ENCODE measurements at places on chromosomes 12 and 14.

DNA sequence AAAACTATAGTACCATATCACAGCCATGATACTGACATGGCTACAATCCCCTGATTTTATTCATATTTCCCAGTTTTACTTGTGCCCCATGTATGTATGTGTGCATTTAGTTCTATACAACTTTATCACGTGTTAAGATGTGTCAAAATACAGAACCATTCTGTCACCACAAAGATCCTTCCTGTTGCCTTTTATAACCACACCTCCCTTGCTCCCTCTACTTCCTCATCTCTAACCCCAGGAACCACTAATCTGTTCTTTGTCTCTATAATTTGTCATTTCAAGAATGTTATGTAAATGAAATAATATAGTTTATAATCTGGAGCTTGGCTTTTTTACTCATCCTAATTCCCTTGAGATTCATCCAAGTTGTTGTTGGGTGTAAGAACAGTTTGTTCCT is 358.4 kb downstream of the DPF3 start:
- no peak for DNase-seq

GRCh38 chr12:132218915-132219314 is 74.7 kb downstream of the NOC4L start:
- DNase-seq: peak; percentile 29

- DNase-seq: no peak
These were observed 68.7 kb downstream of the NIN start for GRCh38 chr14:50762001-50762930.

DNA sequence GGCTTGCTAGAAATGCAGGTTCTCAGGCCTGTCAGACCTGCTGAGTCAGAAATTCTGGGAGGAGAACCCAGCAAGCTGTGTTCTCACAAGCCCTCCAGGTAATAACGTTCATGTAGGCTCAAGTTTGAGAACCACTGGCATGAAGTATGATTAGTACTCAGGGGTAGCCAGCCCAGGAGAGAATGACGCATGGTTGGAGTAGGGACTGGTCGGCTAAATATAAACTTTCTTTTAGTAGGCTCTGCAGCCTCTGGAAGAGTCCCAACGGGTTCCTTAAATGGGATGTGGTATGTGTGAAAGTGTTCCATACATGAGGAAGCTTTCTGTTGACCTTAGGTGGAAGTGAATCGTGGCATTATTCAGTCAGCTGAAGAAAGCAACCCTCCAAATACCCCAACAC is 209.3 kb downstream of the SLC41A2 start:
- DNase-seq: no peak

DNA sequence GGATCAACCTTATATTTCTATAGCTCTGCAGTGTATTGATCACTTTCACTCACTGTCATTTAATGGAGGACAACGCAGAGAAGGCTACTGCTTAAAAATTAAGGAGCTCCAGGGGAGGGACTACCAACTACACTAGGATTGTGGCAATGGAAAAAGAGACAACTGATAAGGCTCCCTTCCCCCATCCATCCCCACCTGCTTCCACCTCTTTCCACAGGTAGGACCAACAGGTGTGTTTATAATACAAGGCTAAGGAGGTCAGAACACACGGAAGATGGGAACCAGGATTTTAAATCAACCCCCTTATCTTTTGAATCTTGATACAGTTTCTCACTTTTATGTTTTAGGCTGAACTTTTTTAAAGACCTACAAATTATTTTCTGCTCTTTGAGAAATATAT is 90.8 kb downstream of the STAB2 start:
- DNase-seq: no peak

GRCh38 chr12:62684570-62685295 is 218.1 kb downstream of the MON2 start:
- no peak for DNase-seq

DNA sequence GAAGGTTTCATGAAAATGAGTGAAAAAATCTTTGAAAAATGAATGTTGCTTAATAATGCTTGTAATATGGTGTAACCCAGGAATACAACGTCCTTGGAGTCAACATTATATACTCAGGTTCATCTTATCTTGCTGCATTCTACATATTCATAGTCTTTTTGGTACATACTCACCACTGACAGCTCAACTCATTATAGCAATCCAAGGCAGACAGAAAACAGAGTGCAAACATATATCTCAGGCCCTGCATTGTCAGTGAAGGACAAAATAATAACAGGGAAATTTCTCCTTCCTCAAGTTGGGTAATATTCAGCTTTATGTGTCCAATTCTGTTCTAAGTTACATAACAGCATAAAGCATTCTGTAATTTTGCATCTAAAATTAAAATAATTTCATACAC is 1353.0 kb upstream of the SEL1L start:
- no peak for DNase-seq

DNA sequence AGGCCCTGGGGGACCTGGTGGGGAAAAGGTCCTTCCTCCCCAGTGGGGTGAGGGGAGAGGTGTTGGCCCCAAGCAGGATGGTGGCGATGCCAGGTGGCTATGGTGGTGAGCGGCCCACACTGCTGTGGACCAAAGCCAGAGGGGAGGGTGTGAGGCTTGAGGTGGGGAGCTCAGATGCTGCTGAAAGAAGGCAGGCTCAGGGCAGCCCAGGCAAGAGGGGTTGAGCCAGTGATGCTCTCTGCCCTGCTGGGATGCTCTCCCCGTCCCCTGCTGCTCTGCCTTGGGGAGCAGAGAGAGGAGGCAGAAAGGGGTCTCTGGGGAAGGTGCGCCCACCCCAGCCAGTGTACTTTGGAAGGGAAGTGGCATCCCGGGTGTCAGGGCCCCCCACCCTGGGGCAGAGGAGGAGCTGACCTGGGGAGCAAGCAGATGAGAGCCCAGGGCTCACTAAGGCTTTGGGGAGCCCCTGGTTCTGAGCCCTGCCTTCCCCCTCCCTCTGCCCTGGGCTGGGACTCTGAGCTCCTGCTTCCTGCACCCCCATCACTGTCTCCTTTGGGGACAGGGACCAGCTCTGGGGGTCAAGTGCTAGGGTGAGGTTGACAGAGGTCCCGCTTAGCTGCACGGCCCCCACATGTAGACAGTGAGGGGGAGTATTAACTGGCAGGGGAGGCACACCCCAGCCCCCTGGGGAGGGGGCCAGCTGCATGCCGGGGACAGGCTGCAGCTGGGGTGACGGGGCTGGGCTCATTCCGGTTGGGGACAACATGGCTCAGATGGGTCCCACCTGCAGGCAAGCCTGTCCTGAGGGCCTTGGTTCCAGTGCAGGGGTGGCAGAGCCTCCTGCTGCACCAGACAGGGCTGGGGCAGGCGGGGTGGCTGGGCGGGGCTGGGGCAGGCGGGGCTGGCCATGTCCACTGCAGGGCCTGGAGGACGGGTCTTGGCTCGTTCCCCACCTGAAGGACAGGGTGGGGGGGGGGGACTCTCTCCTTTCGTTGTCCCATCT is 124.4 kb downstream of the KIF26A start:
- peak; percentile 0 for DNase-seq

DNA sequence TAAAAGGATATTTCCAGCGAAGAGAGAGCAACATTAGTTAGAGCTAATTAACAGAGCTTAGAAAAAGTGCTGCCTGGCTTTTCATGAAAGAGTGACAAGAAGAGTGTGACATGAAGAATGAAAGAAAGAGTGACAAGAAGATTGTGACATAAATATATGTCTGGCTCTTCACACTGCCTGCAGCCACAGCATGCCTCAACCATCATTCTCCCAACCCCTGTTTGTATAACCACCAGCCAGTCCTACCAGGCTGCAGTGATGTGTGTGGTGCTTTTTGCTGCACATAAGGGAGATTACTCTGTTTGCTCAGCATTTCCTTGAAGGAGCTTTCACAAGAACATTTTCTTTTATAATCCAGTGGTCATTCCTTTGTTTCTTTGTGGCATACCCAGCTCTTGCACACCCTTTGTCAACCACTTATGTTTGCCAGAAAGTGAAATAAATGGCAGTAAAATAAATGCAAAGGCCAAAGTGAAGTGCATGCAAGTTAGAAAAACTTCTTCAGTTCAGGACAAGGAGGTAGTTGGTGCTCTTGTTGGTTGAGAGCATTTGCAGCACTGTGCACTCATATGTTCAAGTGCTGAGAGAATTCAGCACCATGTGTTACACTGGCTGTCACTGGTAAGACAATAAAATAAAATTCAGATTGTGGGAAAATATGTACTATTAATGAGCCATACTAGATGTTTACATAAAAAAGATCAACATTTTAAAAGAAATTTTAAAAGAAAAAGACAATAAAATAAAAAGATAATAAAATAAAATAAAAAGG is 50.6 kb downstream of the KIF21A start:
- DNase-seq: no peak

GRCh38 chr14:72740504-72740961 is 153.4 kb downstream of the DPF3 start:
- DNase-seq: no peak

DNA sequence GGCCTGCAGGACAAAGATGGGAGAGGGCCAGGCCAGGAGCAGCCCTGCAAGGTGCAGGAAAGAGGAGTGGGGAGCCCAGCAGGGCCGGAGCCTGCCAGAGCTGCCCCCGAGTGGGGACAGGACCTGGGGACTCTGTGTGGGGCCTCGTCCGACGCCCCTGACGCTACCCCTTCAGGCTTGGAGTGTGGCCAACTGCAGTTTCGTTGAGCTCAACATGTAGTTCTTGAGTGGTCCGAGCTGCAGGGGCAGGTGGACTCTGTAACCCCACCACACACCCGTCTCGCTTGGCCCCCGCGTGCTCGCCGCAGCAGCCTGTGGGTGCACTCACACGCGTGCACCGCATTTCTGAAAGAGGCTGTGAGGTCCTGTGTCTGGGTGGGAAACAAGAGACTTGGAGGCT is 2.0 kb downstream of the ASPG start:
- DNase-seq: no peak
